Ascending aorta (tissue), 2 donors: ENCODE measurements at places on chromosomes 2 and 18. TPM values are rescaled to one million over a fixed set of nuclear protein-coding genes. Genes with fewer than 3 reads are reported as not detected.

- peaks cover 7% of the 10 kb centered on the region for H3K4me1 ChIP-seq
- H3K4me3 ChIP-seq = no peak overlapping the region
- H3K36me3 ChIP-seq = no peaks in the 10 kb centered on the region
- H3K27ac ChIP-seq = no peak overlapping the region
- no peak for DNase-seq
Measured at GRCh38 chr2:220006152-220006621, 378.8 kb downstream of the SLC4A3 start.

DNA sequence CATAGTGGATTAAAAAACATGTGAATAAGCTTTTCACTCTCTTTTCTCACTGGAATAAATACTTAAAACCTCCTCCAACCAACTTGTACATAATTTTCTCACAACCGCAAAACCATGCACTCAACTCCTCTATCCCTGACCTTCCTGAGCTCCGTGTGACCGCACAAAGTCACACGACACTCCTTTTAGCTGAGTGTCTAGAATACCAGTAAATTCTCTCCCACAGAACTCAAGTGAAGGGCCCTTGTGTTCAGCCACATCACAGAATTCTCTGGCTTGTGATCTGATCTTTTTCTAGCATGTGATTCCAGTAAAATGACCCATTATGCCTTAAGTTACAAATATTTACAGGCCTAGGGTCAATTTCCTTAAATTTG is 91.2 kb upstream of the ARL4C start:
- H3K4me1 ChIP-seq = no peaks in the 10 kb centered on the region
- no peak overlapping the region for H3K27ac ChIP-seq
- no peaks in the 10 kb centered on the region for H3K27me3 ChIP-seq
- no peak overlapping the region for H3K4me3 ChIP-seq

- no peak overlapping the region for H3K27ac ChIP-seq
- no peak overlapping the region for H3K4me3 ChIP-seq
- DNase-seq = no peak
- H3K36me3 ChIP-seq = no peaks in the 10 kb centered on the region
Measured at GRCh38 chr18:8754995-8755960, 49.9 kb downstream of the MTCL1 start.

- no peak overlapping the region for H3K27ac ChIP-seq
- no peak overlapping the region for H3K4me3 ChIP-seq
- no peaks in the 10 kb centered on the region for H3K27me3 ChIP-seq
Measured at GRCh38 chr2:83368916-83369315, 1090.2 kb downstream of the SUCLG1 start.

DNA sequence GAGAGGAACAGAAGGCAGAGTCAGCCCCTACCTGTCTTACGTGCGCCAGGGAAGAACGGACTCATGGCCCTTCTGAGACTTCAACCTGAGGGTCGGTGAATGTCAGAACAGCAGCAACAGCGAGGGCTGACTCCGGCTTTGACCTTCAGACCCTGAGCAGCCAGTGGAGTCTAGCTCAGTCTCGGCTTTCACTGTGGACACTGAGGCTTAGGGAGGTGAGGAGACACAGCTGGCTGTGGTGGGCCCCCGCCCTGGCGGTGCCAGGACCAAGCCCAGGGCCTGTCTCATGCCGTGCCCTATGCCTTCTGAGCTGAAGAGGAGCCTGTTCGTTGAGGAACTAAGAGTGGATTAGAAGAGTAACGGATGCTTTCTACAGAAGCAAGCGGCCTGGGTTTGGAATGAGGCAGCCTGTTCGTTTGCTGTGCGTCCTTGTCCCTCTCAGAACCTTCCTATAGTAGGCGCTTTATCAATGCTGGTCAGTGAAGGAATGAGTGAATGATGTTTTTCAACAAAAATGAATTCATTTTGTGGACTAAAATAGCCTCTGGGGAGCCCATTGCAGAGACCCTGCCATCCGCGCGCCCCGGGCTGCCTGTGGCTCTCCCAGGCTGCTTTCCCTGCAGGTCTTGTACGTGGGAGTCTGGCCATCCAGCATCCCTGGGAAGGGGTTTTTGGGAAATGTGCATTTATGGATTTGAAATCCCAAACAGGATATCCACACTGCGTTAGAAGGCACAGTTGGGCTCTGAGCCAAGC is 38.9 kb downstream of the ASB1 start:
- H3K4me1 ChIP-seq = no peaks in the 10 kb centered on the region
- DNase-seq = peak; percentile 49

DNA sequence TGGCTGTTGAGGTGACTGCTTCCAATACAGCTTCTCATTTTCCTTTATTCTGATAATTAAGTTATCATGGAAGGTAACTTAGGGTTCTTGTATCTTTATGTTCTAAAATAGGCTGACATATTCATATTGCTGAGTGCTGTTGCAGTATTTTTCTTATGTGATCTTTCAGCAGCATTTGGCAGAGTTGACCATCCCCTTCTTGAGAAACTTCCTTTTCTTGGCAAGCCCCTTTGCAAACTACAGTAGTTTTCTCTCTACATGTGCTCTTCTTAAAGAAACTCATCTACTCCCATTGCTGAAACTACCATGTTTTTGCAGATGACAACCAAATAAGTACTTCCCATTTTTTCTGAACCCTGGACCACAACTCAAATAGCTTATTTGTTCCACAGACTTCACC is 476.5 kb upstream of the TRIB2 start:
- H3K36me3 ChIP-seq = no peaks in the 10 kb centered on the region
- H3K27me3 ChIP-seq = no peaks in the 10 kb centered on the region
- no peak for DNase-seq
- H3K4me1 ChIP-seq = no peaks in the 10 kb centered on the region

DNA sequence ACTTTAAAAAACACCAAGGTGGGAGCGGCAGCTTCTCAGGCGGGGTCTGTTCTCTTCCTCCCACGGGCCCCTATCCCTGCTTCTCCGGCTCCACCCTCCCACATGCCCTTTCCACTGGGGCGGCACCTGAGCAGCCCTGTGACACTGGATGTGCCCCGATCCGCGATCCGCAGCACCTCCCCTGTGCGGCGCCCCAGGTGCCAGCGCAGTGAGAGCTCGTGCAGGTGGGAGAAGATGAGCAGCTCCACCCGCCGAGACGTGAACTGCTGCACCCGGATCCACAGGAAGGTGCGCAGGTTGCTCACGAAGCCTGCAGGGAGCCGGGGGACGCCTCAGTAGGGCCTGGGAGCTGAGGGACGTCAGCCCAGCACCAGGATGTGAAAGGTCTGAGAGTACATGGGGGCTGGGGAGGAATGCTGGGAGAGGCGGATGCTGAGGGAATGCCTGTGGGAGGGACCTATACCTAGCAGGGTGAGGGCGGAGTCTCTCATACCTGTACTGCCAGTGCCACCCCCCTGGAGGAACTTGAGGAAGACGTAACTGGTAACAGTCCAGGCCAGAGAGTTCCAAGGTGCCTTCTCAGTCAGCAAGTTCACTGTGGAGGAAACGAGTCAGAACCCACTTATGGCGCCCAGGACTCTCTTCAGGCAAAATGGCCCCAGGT is 2.8 kb downstream of the ABCB6 start:
- no peak overlapping the region for H3K4me3 ChIP-seq
- H3K27ac ChIP-seq = peak overlapping the region; percentile 92
- peaks cover 54% of the 10 kb centered on the region for H3K36me3 ChIP-seq

GRCh38 chr2:241201445-241202267 is 13.2 kb downstream of the ANO7 start:
- no peak for DNase-seq
- H3K4me1 ChIP-seq = no peaks in the 10 kb centered on the region
- H3K36me3 ChIP-seq = no peaks in the 10 kb centered on the region
- no peak overlapping the region for H3K4me3 ChIP-seq

DNA sequence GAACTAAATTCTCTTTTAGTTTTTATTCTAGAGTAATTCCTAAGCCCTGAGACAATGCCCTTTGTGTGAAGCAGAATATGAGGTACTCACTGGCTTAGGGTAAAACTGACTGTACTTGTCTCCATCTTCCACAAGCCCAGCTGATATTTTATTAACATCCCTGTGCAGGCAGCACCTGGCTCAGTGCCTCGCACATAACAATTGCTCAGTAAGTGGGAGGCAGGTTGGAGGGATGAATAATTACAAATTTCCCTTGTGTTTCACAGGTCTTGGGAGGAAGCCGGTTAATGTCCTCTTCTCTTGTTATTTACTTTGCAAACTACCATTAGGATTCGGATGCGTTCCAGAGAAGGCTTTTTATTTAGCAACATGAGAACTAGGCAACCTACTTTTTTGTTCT is 249.8 kb upstream of the FSHR start:
- no peak for DNase-seq
- H3K4me1 ChIP-seq = no peaks in the 10 kb centered on the region
- H3K36me3 ChIP-seq = no peaks in the 10 kb centered on the region
- H3K27ac ChIP-seq = no peak overlapping the region

DNA sequence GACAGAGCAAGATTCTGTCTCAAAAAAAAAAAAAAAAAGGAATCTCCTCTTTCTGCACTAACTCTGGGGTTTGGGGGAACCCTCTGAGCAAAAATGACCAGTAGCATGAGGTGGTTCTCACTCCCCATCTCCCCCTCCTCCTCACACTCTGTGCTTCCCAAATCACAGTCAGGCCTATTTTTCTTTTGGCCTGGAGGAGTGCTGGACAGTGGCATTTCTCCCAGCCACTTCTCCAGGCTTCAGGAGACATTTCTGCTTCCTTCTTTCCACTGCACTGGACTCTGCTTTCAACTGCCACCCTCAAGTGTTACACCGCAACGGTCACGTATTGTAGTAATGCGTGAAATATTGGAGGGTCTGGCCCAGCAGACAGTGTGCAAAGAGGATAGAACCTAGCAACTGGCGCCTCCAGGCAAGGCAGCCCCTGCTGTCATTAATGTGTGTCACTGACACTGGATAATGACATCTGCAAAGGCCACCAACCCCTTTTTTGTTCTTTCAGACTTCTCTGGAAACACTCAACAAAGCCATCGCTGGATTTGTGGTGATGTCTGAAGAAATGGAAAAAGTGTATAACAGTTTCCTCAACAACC is 68.9 kb downstream of the TRABD2A start:
- no peaks in the 10 kb centered on the region for H3K4me1 ChIP-seq
- DNase-seq = no peak
- H3K27me3 ChIP-seq = no peaks in the 10 kb centered on the region
- no peak overlapping the region for H3K27ac ChIP-seq
- no peak overlapping the region for H3K4me3 ChIP-seq

GRCh38 chr2:240701091-240701735 is 9.5 kb downstream of the AQP12A start:
- H3K4me3 ChIP-seq = no peak overlapping the region
- H3K4me1 ChIP-seq = no peaks in the 10 kb centered on the region
- H3K36me3 ChIP-seq = no peaks in the 10 kb centered on the region
- peaks cover 4% of the 10 kb centered on the region for H3K27me3 ChIP-seq
- no peak overlapping the region for H3K27ac ChIP-seq

- no peaks in the 10 kb centered on the region for H3K36me3 ChIP-seq
- H3K4me1 ChIP-seq = no peaks in the 10 kb centered on the region
- no peaks in the 10 kb centered on the region for H3K27me3 ChIP-seq
- H3K4me3 ChIP-seq = no peak overlapping the region
Measured at GRCh38 chr2:235533616-235534385, 40.0 kb downstream of the AGAP1 start.

DNA sequence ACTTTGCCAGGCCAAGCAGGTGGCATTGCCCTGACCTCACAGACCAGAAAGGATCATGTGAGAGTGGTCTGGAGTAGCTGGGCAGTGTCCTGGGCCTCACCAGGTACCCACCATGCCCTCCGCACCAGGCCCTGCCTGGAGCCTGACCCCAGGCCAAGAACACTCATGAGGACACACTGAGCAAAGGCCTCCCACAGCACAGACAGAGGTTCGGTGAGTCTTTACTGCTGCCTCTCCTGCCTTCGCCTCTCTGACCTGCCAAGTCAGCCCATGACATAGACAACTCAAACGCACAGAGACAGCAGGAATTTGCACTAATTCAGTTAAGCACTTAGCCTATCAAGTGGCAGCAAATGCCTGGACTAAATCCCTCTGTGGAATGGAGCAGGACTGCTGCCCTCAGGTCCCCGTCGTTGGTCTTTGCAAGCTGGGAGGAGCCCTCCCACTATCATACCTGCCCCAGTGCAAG is 62.5 kb downstream of the RHOB start:
- H3K4me3 ChIP-seq = no peak overlapping the region
- no peak overlapping the region for H3K27ac ChIP-seq
- no peaks in the 10 kb centered on the region for H3K4me1 ChIP-seq
- H3K27me3 ChIP-seq = no peaks in the 10 kb centered on the region
- H3K36me3 ChIP-seq = no peaks in the 10 kb centered on the region
- no peak for DNase-seq

DNA sequence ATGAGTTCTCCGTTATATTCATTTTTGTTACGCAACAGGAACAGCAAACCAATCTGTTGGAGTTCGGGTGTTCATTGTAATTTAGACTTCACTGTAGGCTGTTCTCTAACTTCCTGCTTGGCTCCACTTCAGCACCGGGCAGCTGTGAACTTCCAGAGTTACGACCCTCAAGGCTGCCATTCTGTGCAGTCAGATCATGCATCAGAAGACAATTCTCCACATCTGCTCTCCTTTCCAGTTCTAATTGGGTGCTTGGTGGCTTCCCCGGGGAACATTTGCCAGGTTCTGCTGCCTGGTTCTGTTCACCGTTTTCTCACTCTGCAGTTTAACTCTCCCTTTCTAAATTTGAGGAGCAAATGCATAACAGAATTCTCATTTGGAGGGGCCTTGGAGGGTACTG is 237.7 kb downstream of the NYAP2 start:
- H3K27ac ChIP-seq = no peak overlapping the region
- H3K4me3 ChIP-seq = no peak overlapping the region
- no peaks in the 10 kb centered on the region for H3K36me3 ChIP-seq
- H3K4me1 ChIP-seq = no peaks in the 10 kb centered on the region

GRCh38 chr2:204452464-204453023 is 92.7 kb upstream of the PARD3B start:
- peak; percentile 80 for DNase-seq
- peak overlapping the region; percentile 48 for H3K27ac ChIP-seq
- no peak overlapping the region for H3K4me3 ChIP-seq
- no peaks in the 10 kb centered on the region for H3K36me3 ChIP-seq
- H3K27me3 ChIP-seq = no peaks in the 10 kb centered on the region

LRATD1 gene
- 5.7 TPM for total RNA-seq

KCNE4 gene
- 18.3 TPM for total RNA-seq

MRO gene
- 1.4 TPM for total RNA-seq

ACMSD gene
- not detected for total RNA-seq

GCA gene
- total RNA-seq = 45.1 TPM

TUBA3D gene
- total RNA-seq = not detected

CPO gene
- not detected for total RNA-seq

GREB1L gene
- 2.2 TPM for total RNA-seq
